Caudate nucleus (tissue), 63 donors: ENCODE measurements at places on chromosomes 12 and 14.

DNA sequence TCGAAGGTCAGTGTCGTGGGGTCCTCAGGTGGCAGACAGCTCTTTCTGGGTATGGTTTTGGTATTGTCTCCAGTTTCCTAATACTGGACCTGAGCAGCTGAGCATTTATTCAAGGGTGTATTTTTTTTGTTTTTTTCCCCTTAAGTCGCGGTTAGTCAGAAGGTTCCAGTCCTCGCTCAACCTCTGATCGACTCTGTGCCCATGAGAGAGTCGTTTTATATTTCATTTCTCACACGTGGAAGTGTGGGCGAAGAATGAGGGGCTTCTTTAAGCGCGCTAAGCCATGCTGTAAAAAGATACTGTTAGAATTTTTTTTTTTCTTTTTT is 499 bp downstream of the MIPOL1 start:
- DNase-seq, result no peak

- no peak for DNase-seq
Measured at GRCh38 chr12:96093543-96094196, 58.3 kb upstream of the LTA4H start.

DNA sequence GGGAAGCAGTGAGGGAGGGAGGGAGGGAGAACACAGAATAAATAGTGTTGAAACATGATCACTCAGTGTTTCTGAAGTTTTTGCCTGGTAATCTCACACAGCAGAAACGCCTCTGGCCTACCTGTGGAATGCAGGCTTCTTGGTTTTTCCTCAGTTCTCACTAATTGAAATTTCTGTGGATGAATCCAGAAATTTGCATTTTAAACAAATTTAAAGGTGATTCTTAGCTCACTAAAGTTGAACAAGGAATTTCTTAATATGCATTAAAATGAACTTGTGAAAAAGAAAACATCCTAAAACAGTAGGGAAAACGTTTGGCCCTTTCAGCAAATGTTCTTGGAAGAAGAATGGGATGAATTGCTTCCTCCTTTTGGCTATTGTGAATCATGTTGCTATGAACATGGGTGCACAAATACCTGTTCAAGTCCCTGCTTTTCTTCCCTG is 1.4 kb downstream of the RNASE9 start:
- DNase-seq, result no peak

- no peak for DNase-seq
Measured at GRCh38 chr12:59736786-59737185, 141.0 kb downstream of the SLC16A7 start.

GRCh38 chr14:63383776-63384367 is 65.1 kb upstream of the GPHB5 start:
- no peak for DNase-seq

- DNase-seq, result no peak
Measured at GRCh38 chr14:99257122-99257672, 14.8 kb downstream of the BCL11B start.

DNA sequence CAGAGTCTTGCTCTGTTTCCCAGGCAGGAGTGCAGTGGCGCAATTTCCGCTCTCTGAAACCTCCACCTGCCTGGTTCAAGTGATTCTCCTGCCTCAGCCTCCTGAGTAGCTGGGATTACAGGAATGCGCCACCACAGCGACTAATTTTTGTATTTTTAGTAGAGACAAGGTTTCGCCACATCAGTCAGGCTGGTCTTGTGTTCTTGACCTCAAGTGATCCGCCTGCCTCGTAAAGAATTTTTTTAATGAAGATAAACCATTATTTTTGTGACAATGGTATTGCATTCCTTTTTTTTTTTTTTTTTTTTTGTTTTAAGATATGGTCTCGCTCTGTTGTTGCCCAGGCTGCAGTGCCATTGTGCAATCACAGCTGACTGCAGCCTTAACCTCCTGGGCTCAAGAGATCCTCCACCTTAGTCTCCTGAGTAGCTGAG is 25.8 kb downstream of the ACVR1B start:
- no peak for DNase-seq

DNA sequence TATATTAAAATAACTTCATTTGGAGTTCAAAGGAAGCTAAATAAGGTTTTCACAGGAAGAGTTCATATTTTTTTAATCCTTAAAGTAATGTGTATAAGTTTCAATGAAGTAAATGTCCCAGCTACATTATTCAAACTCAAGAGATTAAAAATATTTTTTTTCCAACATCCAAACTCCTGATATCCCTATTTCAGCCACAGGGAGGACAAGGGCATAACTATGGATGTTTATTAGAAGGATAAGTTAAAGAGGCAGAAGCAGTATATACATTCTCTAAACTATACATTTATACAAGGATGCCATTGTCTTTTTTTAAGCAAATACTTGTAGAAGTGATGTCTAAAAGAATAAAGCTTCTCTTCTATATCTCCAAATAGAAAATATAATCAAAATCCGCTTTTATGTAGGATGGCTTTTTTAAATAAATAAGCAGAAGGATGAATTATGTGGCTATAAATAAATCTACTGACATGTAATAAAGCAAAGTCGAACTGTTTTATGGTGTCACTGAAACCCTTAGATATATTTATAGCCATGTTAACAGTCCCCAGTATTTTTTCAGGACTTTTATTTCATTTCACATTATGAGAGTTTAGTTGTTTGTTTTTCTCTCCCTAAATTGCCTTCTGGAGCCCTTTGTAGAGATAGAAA is 936.5 kb downstream of the DIO2 start:
- no peak for DNase-seq

DNA sequence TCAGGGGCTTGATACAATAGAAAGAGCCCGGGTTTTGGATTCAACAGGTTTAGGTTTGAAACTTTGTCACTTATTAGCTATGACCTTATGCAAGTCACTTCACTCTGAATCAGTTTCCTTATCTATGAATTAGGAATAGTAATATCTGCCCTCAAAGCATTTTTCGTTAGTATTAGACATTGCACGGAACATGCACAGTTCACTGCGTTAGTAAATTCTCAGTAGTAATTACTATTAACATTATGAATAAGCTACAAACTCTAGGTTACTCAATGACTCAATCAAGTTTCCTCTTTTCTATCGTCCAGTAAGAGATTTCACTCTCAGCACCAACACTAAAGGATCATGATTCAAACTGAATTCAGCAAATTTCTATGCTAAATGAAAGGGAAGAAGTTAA is 150.3 kb downstream of the CEP83 start:
- no peak for DNase-seq

GRCh38 chr12:62705846-62706245 is 229.1 kb downstream of the PPM1H start:
- no peak for DNase-seq

- no peak for DNase-seq
Measured at GRCh38 chr14:37864861-37865718, 269.7 kb downstream of the TTC6 start.

GRCh38 chr12:96425321-96425720 is 25.1 kb upstream of the CDK17 start:
- DNase-seq, result no peak

GRCh38 chr14:99838639-99839134 is 45.5 kb downstream of the EML1 start:
- DNase-seq, result no peak

GRCh38 chr12:73053893-73054292 is 781.7 kb downstream of the TRHDE start:
- no peak for DNase-seq

DNA sequence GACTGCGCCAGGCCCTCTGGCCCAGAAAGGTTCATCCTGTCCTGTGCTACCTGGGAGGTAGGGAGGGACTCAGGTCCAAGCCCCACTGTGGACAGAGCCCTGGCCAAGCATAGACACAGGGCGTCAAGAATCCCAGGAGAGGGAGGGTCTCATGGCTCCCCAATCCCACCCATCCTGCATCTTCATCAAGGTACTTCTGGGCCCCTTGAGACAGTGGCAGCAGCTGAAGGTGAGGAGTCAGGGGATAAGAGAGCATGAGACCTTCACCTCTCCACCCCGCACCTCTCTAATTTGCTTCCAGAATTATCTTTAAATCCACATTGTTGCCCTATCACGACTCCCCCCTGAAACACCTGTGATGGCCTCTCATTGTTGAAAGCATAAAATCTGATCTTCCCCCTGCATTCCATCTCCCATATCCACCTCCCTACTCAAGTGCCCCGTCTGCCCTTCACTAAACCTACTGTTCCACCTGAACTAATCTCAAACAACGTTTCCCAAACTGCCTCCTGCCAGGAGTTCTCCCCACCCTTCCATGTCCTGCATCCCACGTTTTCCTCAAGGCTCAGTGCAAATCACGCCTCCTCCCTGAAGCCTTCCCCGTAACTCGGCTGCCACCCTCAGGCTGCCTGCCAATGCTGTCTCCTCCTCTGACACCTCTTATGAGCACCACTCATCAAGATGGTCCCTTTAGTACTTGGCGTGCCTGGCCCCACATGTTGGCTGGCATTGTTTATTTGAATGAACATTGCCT is 27.1 kb downstream of the KRT18 start:
- DNase-seq, result peak; percentile 9

DNA sequence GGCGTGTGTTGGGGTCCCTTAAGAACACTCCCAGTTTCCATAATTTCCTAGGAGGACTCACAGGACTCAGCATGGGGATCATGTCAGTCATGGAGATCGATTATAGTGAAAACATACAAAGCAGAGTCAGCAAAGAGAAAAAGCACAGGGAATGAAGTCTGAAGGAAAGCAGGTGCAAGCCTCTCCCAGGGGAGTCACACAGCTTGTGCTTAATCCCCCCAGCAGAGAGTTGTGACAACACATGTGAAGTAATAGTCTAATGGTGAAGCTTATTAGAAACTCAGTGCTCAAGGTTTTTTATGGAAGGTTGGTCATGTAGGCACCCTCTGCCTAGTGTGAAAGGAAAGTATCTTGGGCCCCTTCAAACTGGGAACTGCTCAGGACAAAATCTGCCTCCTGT is 149.0 kb upstream of the SEL1L start:
- no peak for DNase-seq

DNA sequence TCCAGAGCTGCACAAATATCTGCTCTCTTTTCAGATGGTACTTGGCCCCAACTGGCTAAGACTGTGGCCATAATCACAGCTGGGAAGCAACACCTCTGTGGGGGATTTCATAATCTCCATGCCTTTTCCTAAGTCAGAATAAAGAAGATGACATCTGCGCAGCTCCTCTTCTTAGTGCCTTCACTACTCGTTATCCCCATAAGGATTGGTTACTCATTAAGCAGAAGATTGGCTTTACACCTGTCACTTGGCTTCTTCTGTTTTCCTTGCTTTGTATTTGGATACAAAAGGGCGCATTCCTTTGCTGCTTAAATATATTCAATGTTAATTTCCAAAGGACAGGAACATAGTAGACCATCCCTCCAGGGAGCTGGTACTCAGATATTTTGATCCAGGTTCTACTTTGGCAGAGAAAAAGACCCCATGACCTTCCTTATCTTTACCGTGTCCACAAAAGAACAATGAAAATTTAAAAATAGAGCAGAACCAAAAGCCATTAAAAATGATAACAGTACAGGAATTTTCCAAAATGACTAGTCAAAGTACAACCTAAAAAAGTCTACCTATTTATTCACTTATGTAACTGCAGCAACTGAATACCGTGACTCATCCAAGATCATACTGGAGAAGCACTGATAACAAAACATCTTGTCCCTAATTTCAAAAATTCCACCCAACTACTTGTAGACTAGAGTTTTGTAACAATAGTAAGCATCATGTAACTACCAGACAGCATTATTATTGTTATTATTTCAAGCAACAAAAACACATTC is 352.3 kb upstream of the TMPO start:
- DNase-seq, result no peak

DNA sequence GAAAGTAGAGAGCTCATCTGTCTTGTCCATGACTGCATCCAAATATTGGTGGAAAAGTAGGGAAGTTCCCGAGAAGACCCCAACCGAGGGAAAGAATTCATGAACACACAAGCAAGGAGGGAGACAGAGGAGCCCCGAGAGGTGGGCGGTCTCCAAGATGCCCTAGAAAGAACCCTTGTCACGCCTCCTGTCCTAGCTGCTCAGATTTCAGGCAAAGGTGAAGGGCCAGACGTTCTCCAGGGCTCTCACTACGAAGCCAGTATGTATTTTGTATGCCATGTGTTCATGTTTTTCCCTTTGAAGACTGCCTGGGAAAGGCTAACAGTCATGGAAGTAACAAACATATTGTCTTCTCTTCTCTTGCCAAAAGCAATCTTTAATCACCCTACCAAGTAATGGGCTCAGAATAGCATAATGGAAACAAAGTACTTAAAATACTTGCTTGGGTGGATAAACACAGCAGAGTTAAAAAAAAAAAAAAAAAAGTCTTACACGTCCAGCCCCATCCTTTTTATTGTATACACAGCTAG is 99.2 kb upstream of the TBX3 start:
- DNase-seq, result no peak

- DNase-seq, result no peak
Measured at GRCh38 chr12:116400636-116401372, 123.3 kb upstream of the MED13L start.

DNA sequence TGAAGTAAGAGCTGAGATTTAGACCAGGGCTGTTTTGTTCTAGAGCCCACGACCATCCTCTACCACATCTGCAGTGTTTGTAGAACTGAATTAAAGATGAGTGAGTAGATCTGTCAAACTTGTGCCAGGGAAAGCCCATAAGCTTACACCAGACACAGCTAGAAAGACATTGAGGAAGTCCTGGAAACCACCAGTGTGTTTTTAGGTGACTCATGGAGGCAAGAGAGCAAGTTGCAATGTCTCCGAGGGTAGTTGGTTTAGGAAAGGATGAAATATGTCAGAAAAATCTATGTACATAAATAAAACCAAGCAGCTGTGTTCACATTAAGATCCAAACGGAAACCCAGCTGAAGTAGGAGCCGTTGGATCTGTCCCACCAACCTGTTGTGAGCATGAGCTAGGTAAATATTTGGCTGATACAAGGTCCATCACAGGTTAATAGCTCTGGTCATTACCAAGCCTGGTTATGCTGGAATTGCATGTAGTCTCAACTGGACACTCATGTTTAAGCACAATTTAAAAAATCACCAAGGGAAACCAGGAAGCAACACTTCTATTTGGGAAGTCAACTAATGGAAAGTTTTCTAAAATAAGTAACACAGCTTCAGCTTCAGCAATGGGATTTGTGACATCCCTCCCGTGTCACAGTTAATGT is 49.9 kb upstream of the PLEKHG3 start:
- DNase-seq, result no peak

DNA sequence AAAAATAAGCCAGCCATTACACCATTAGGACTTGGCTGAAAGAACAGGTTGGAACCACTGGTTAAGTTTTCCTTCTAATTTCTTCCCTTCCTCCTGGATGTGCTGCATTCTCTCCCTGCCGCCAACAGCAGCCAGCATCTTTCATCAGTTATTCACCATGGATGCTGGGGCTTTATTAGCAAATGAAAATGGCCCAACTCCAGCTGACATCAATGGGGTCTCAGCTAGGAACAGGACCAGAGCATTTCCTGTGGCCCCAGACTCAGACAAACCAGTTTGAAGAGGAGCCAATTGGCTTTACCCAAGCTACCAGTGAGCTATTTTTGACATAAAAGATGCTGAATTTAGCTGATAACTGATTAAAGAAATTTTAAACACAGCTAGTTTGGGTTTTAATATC is 26.0 kb upstream of the TBX5 start:
- no peak for DNase-seq

GRCh38 chr14:77310026-77310425 is 10.7 kb downstream of the POMT2 start:
- DNase-seq, result no peak
